ENCODE measurements at places on chromosomes 16 and 17.

DNA sequence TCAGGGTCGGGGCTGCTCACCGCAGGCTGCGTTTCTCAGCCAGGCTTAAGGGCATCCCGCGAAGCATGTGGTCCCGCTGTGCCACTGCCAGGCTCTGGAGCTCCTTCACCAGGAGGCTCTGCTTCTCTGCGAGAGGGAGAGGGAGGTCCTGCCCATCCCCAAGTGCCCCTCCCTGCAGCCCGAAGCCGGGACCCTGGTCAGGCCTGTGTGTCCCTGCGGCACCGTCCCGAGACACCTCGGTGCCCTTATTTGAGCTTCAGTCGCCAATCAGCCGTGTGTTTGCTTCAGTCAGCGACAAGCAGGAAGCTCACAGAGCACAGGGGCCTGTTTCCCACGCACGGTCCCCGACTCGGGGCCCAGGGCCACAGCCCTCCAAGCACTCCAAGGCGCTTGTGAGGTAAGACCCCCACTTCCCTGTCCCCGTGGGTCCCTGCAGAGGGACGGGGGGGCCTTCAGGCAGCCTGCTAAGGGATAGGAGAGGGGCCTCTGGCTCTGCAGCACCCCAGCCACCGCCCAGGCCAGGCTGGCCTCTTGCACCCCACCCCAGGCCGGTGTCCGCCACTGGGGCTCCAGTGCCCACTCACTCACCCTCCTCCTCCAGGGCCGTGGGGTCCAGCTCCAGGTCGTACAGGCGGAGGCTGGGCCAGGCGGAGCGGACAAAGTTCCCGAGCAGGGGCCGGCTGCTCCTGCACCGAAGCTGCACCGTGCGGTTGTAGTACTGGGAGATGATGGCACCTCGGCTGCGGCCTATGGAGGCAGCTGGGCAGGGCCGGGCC lies 3.2 kb downstream of the TMC6 start:
- no peak for DNase-seq

GRCh38 chr17:7922845-7923628 lies 6.6 kb downstream of the KCNAB3 start:
- peak; percentile 83 for DNase-seq

- no peak for DNase-seq
Measured at GRCh38 chr17:80874866-80875445, 116.7 kb upstream of the CHMP6 start.

DNA sequence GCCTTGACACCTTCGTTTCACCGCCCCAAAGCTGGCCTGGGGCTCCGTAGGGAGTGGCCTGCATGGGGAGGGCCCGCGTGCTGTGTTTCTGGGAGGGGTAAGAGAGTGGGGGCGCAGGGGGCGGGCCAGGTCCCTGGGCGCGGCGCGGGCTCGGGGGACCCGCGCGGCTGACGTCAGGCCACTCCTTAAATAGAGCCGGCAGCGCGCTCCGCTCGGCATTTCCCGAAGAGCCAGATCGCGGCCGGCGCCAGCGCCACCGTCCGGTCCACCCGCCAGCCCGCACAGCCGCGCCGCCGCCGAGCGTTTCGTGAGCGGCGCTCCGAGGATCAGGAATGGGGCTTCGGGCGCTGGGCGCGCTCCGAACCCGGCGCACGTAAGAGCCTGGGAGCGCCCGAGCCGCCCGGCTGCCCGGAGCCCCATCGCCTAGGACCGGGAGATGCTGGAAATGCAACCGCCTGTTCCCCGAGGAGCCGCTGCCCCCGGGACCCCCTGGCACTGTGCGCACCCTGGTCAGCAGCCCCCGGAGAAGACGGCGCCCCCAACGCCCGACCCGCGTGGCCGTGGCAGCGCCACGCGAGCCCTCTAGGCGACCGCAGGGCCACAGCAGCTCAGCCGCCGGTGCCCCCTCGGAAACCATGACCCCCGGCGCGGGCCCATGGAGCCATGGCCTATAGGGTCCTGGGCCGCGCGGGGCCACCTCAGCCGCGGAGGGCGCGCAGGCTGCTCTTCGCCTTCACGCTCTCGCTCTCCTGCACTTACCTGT lies at the start of gene HS3ST2:
Gene HS3ST2 (plus strand): TSS at position 215 of the 763 bp plus-strand sequence. CDS start 449 bp downstream, at position 664.
- peak; percentile 21 for DNase-seq
